Amniotic epithelial cell (primary cell): ENCODE measurements at places on chromosomes 5 and 9.

- no peak for DNase-seq
Measured at GRCh38 chr5:168372356-168372946, 81.0 kb downstream of the WWC1 start.

DNA sequence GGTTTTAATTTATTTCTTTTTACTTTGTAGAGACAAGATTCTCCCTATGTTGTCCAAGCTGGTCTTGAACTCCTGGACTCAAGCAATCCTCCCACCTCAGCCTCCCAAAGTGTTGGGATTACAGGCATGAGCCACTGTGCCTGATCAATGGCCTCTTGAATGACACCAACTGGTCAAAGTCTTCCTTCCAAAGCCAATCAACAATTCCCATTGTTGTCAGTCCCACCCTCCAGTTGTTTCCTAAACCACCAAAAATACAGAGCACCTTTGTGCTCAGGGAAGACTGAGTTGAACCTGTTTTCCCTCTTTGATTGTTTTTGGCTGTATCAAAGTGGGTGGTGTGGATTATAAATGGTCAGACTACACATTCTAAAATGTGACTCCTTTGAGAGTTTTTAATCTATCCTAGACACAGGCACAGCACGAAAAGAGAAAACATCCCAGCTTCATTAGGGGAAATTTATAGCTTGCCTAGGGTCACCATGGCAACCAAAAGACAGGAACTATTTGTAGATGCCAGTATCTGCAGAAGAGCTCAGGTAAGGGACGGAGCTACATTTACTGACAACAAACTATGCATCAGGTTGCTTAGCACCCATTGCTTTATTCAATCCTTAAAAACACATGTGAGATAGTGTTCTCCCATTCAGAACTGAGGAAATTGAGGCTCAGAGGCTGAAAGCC lies 27.6 kb upstream of the ATP6V1G1 start:
- no peak for DNase-seq

DNA sequence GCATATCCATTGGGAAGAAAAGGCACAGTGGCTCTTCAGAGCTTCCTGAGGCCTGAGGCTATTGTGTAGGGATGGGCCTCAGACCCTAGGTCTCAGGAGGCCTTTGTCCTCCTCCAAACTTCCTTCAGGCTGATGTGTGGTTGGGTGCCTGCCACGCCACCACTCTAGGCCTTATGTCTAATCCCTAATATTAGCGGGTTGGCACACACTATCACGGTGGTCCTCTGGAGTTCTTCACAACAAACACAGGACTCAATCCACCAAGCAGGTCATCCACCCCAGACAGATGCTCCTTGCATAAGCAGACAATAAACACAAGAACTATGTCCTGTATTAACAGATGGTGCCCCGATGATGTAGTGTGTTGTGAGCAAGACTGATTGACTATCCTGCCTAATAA lies 31.0 kb upstream of the FSTL4 start:
- no peak for DNase-seq

DNA sequence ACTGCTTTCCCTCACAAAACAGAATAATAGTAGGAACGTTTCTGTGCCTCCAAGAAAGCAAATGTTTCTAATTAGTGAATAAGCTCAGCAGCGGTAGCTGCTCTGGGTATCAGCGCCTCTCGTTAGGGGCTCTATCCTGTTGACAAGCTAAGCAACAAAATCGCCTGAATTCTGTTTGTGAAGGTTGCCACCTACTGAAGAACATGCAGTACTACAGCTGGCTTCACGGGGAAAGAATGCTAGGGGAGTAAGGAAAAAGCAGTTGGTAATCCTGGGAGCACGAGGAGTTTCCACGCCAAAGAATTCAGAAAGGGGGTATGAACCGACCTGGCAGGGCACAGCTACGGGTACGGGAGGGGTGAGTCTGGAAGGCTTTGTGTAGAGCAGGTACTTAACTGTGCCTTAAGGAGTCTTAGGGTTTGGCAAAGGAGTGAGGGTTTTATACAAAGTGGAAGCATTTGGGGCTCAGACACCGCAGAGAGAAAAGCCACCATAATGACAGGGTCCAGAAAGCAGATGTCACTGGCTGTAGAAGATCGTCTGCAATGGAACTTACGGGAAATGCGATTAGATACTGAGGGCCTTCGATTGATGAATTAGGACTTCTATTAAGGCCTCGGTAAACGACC lies 171.7 kb downstream of the TTC39B start:
- DNase-seq = peak; percentile 74

GRCh38 chr9:94817291-94818177 lies 91.0 kb downstream of the AOPEP start:
- DNase-seq = no peak

DNA sequence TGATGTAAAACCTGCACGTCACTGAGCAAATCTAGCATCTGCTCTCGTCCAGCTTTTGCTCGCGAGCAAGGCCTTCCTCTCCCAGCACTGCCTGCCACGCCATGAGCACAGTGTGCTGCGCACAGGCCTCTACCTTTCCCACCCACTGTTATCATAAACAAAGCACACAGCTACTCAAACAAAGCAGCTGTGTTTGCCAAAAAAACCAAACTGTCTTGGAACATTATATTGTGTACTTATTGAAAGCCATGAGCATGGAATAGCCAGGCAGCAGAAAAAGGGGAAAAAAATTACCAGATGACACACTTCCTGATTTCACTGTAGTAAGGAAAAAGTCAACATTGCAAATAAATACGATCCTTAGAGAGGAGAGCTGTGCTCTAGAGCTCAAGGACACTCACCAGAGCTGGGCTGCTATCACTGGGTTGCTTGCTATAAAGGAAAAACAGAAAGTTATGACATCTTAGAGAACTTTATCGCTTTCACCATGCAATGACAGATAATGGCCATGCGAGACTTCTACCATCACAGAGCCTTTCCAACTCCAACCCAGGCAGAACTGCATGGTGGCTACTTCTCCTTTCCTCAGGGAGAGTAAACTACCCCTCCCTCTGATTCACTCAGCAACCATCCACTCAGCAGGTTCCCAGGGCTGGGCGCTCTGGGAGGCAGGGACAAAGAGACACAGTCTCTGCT lies 69.6 kb downstream of the EPB41L4B start:
- peak; percentile 45 for DNase-seq

DNA sequence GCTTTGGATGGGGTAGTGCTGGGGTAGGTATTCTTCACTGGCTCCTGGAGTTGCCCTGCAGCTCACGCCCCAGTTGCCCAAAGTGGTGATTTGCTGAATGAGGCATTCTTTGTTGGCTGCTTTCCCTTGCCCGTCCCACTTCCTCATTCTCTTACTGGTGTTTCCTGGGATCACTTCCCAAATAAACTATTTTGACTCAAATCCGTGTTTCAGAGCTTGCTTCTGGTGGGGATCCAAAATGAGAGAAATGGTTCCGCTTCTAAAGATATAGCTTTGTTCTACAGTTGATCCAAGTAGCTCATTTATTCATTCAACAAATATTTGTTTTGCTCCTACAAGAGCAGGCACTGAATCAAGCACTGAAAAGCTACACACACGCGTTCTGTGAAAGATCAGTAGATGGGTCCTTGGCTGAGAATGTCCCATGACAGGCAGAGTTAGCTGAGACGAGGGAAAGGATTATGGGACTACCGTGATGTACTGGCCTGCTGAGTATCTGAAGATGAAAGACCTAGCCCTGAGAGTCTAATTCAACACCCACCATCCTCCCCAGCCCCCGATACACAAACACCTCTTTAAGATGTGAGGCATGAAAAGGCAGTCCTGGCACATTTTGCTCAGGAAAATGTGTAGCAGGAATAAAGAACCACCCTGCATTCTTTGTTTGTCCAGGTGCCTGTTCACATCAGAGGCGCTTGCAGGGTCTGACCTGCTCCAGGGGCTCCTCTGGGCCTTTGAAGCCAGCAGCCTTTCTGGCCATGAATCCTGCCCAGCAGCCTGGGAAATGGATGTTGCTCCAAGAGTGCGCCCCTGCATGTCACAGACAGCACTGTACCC lies 143.1 kb upstream of the RANBP3L start:
- no peak for DNase-seq

- DNase-seq = no peak
Measured at GRCh38 chr9:129542741-129543140, 78.2 kb downstream of the C9orf50 start.

- DNase-seq = no peak
Measured at GRCh38 chr5:94360382-94361130, 257.8 kb downstream of the KIAA0825 start.

DNA sequence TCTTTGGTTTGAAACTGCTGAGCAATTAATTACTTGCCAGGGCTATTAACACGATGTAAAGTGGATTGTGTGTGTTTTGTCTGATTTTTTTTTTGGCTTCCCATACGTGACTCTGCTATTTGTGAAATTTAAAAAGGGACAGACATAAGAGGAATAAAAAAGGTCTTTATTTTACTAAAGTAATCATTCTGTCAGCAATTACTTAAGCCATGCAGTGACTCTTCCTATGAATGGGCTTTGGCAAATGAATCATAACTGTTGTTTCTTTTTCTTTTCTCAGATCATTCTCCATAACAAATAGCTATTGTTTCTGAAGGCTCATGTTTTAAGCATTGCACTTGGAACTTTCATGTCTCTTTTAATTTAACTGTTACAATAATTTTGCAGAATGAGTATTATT lies 461.3 kb upstream of the RORB start:
- DNase-seq = peak; percentile 22

DNA sequence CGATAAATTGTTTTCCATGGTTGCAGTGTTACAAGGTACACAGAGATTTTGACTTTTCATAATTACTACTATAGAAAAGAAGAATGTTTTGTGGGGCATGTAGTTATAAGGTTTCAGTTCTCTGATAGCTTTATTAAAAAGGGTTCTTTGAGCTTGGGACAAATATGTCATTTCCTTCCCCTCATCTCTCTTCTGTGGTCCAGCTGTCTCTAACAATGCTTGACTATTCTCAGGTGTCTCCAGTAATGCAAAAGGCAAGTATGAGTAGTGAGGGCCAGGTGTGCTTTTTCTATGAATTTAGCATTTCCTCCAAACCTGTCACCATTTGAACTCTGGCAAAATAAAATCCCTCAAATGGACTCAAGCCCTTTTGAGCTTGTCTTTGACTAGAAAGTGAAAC lies 84.3 kb downstream of the SLF1 start:
- no peak for DNase-seq

GRCh38 chr9:71479621-71480020 lies 288.7 kb downstream of the CEMIP2 start:
- DNase-seq = no peak

DNA sequence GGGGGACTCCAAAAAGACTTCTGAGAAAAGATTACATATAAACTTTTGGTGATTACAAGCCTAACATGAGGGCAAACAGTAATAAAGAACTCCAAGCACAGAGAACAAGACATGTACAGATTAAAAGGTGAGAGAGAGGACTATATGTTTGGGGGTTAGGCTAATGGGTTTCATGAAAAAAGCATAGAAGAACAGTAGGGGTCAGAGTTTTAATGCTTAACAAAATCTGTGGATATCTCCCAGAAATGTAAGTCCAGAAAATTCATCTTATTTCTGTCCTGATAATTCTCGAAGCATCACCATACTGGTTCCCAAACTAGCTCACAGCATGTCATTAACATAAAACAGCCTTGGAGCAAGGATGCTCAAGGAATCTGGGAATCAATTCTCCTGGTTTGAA lies 137.2 kb downstream of the ARRDC3 start:
- peak; percentile 19 for DNase-seq

DNA sequence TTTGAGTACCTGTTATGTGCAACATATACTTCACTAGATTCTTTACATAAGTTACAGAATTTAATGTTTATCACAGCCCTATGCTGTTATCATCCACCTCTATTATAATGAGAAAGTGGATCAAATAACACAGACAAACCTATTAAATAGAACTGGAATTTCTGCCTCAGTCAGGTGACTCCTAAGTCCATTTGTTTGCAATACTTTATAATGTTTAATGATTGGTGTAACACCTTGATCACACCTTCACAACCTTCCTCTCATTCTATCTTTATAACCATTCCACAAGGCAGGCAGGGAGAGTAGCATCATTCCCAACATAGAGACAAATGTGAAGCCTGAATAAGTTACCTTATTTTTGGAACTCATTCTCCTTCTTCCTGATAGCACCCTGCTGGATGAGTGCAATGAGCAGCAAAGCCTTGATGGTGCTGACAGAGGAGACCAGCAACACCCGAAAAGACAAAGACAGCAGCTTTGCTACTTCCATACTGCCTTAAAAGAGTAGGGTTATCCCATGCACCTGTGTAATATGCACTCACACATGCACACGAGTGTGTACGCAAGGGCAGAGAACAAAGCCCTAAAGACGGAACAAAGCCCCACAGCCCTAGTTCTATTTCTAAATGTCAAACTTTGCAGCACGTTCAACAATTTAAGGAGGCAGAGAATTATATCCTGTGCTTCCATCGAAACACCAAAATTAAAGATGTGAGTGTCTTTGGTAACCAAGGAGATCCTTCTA lies 30.5 kb downstream of the SERINC5 start:
- DNase-seq = no peak

DNA sequence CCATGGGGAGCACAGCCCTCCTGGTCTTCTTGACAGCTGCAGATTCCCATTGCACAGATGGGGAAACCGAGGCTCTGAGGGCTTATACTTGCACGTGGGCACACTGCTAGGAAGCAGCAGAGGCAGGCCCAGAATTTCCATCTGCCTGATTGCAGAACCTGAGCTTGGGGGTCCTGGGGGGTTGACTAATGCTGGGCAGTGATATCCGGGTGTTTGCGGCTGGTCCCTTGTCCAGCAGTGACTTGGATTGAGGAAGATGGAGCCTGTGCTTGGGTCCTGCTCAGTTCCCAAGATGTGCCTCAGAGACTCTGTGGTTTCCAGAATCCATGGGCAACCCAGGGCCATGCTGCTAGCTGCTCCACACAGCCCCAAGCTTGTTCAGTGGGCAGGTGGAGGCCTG lies 91.2 kb downstream of the PHF2 start:
- DNase-seq = no peak

DNA sequence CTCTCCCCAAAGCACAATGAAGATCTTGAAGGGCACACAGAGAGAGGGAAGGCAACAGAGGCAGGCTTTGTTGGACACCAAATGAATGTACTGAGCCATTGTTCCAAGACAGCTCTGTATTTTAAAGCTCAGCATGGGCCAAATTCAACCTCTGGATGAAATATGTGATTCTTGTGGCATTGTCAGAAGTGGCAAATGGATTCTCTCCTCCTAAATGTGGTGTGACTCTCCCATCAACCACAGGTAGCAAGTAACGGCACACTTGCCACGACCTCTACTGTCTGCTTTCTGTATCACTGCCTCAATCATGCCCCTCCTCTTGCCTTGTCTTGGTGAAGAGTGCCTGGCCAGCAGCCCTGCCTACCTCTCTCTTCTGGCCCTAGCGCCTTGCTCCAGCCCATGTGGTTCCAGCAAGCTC lies 6.1 kb upstream of the MOB3B start:
- DNase-seq = no peak

GRCh38 chr5:149733129-149733900 lies 3.2 kb downstream of the PPARGC1B start:
- no peak for DNase-seq
